ENCODE measurements at places on chromosomes 5 and 9.

GRCh38 chr5:39164529-39165402 lies 54.6 kb downstream of the FYB1 start:
- DNase-seq: no peak

GRCh38 chr9:123410281-123410910 lies 54.4 kb downstream of the CRB2 start:
- no peak for DNase-seq

- DNase-seq: no peak
Measured at GRCh38 chr5:162487528-162488525, 420.3 kb downstream of the GABRG2 start.

DNA sequence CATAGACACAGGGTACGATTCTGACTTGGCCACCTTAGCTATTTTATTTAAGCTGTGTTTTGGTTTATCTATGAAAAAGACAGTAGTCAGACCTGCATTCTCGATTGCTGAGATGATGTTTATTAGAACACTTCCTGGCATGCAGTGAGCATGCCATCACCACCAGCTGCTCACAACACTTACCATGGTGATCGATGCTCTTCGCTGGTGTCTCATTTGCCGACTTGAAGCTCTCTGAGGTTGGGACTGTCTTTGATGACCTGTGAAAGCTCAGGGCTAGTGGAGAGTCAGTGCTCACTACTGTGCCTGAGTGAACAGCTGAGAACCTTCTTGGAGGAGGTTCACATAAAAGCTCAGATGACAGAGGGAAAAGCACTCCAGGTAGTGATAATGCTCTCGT lies 4.4 kb upstream of the C9orf153 start:
- no peak for DNase-seq

GRCh38 chr9:88706193-88707113 lies 171.5 kb downstream of the NXNL2 start:
- DNase-seq: no peak

DNA sequence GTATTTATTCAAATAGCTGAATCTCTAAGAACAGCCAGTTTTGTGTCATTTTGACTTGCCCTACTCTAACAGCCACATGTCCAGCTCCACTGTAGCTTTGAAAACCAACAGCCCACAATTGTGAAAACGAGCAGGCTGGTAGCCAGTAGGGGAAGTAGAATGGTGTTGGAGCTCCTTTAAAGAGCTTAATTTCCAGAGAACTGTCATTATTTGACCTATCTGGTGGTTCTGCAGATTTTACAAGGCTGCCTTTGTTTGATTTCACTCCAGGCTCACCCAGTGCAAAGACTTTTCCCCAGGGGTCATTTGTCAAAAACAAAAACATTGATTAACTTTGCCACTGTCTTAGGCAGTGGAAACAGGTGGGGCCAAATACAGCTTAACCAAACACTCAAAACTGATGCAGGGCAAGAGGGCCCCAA lies 3.2 kb upstream of the PJA2 start:
- DNase-seq: no peak

GRCh38 chr5:156037151-156037909 lies 289.6 kb upstream of the SGCD start:
- DNase-seq: no peak

GRCh38 chr5:2721385-2722138 lies 29.9 kb downstream of the IRX2 start:
- no peak for DNase-seq

DNA sequence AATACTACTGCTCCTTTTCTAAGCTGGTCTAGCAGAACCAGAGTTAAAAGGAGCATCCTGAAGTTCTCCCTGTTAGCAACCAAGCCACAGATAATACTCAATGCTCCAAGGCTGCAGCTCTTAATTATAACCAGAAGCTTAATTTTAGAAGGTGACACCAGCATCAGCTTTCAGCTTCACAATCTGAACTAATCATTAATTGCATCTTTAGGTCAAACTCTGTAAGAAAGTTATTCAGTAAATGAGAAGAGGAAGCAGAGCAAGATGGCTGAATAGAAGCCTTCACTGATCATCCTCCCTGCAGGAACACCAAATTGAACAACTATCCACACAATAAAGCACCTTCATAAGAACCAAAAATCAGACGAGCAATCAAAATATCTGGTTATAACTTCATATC lies 38.5 kb downstream of the APBA1 start:
- no peak for DNase-seq

- DNase-seq: no peak
Measured at GRCh38 chr5:131254741-131255140, 9.1 kb upstream of the CDC42SE2 start.

GRCh38 chr5:78720997-78721396 lies 72.4 kb upstream of the LHFPL2 start:
- DNase-seq: no peak

DNA sequence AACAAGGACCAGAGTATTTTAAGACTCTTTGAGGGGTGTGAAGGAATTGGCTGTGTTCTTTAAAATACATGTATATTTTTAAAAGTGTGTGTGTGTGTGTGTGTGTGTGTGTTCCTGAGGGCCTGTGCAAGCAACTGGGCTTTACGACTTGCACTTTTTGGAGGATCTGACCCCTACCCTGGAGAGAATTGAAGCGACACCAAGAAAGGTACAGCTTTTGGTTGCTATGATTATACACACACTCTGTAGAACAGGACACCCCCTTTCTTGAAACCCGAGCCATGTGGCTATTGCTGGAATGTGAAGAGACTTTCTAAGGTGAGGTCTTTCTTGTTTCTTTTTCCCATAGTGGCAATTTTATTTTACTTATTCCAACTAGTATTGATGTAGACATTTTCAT lies 988 bp downstream of the SHISAL2B start:
- no peak for DNase-seq

GRCh38 chr5:180684623-180685161 lies 35.3 kb upstream of the FLT4 start:
- DNase-seq: no peak

DNA sequence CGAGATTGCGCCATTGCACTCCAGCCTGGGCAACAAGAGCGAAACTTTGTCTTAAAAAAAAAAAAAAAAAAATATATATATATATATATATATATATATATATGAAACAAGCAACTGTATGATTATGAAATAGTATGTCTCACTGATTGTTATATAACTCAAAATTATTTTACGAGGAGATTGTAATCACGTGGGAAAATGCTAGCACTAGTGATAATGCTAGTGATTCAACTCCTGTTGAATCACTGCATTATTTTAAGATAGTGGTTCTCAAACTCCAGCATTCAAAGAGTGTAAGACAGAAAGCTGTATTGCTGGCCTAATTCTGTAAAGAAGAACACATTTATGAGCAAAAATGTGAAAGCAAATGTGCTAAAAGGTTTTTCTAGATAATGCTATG lies 12.4 kb upstream of the PTPN3 start:
- DNase-seq: no peak

DNA sequence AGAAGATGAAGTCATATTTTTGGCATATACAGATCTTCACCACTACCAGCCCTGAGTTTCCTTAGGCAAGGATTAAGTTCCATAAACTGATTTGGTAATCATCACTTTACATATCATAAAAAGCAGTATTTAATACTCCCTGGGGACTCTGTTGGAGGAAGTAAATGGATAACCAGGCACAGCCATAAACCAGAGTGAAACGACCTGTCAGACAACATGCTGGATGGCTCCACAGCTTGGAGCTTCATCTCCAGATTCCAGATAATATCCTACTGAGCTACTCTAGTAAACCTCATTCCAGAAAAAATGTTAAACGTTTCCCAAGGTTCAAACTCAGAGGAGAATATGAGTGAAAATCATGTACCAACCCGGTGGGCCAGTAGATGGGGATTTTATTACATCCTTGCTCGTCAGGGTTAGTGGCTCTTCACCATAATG lies 109.2 kb downstream of the BASP1 start:
- DNase-seq: peak; percentile 69

- no peak for DNase-seq
Measured at GRCh38 chr9:84975926-84976325, 306.4 kb downstream of the NTRK2 start.

- no peak for DNase-seq
Measured at GRCh38 chr5:1919750-1920149, 37.0 kb upstream of the IRX4 start.

DNA sequence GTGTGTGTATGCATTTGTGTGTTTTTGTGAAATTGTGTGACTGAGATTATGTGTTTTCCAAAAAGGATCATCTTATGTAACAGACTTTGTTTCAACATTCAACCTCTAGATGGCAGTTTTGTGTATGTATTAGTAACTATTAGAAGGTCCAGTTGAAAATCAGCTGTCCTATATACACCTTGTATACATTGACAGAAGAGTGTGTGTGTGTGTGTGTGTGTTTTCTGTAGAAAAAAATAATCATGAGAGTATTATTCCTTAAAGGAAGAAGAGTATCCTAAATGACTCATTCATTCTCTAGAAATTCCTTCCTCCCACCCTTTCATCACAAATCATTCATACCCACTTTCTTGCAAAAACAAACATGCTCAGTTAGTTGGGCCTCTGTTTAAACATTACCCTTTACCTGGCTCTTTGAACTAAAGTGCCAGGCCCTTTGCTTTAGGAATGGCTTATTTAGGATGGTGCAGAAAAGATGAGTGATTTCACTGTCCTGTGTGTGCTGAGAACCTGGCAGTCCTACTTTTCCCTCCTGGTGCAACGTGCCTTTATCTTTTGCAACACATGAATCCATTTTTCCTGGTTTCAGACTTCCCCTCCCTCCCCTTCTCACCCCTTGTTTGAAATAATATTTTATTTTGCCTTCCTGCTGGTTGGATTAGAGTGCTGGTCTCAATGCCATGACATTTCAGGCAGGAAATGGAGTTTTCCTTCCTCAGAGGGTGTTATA lies 152.2 kb downstream of the ARHGAP26 start:
- no peak for DNase-seq

DNA sequence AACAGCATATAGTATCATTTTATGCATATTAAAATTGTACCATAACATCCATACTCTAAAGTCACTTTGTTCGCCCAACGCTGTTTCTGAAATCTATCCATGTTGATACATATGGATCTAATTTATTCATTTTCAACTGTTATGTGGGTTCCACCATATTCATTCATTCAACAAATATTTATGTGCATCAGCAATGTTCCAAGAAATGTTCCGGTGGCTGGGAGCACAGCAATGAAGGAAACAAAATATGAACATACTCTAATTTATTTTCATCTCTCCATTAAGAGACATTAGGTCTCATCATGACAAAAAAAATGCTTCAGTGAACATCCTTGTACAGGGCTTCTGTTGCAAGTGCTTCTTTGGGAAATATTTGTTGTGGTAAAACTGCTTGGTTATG lies 75.4 kb downstream of the MARCHF3 start:
- no peak for DNase-seq

GRCh38 chr9:37947977-37948376 lies 44.0 kb upstream of the SLC25A51 start:
- no peak for DNase-seq

- no peak for DNase-seq
Measured at GRCh38 chr5:137312011-137312410, 187.1 kb downstream of the SPOCK1 start.

GRCh38 chr9:132588501-132589147 lies 6.2 kb downstream of the BARHL1 start:
- no peak for DNase-seq

GRCh38 chr9:137606005-137606621 lies 627 bp downstream of the ARRDC1 start:
- DNase-seq: peak; percentile 50

DNA sequence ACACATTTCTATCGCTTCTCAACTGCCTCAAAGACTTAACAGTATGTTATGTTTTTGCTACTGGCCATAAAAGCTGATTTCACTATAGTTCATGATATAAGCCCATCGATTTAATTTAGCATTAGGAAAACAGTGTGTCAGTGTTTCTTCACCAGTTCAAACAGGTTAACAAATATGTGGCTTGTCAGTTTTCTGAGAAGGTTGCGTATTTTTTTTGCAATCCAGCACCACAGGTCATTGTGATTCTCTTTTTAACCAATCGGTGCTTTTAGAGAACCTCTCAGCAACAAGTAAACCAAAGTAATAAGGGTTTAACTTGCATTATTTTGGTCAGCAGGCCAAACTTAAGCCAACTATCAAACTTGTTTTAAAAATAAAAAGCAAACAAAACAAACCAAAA lies 409.6 kb downstream of the NFIB start:
- DNase-seq: no peak

- DNase-seq: no peak
Measured at GRCh38 chr9:96394832-96395496, 11.5 kb upstream of the SLC35D2 start.
